ENCODE measurements at places on chromosomes 12 and 14. TPM values are rescaled to one million over a fixed set of nuclear protein-coding genes. Genes with fewer than 3 reads are reported as not detected.

BORCS5 gene
- total RNA-seq: 17.6 TPM

SDS gene
- total RNA-seq: not detected

MDM1 gene
- 2.9 TPM for total RNA-seq

GPRC5D gene
- total RNA-seq: not detected

SCFD1 gene
- 64.7 TPM for total RNA-seq

ADGRD1 gene
- total RNA-seq: not detected

GALNT16 gene
- not detected for total RNA-seq

POTEG gene
- not detected for total RNA-seq

SLC17A8 gene
- total RNA-seq: 0.29 TPM

C12orf54 gene
- total RNA-seq: not detected

NPAS3 gene
- 0.71 TPM for total RNA-seq

CCDC197 gene
- total RNA-seq: not detected

ATN1 gene
- 13.8 TPM for total RNA-seq

ZNF26 gene
- 3.4 TPM for total RNA-seq

POC1B gene
- 11.8 TPM for total RNA-seq

PIK3C2G gene
- not detected for total RNA-seq

GALNT9 gene
- total RNA-seq: 0.29 TPM

INHBC gene
- total RNA-seq: not detected

HHIPL1 gene
- 4.0 TPM for total RNA-seq

YEATS4 gene
- total RNA-seq: 10.7 TPM

DLK1 gene
- total RNA-seq: not detected

BLTP3B gene
- 25.9 TPM for total RNA-seq

INSM2 gene
- not detected for total RNA-seq

FAM216A gene
- 16.4 TPM for total RNA-seq

ESR2 gene
- not detected for total RNA-seq

MANSC1 gene
- total RNA-seq: 3.5 TPM

ZFHX2 gene
- total RNA-seq: 1.9 TPM

DTX3 gene
- total RNA-seq: 29.4 TPM

OVCH1 gene
- not detected for total RNA-seq

CLEC1B gene
- not detected for total RNA-seq

PLEKHD1 gene
- not detected for total RNA-seq

DHH gene
- total RNA-seq: not detected

GDF3 gene
- not detected for total RNA-seq

ADAM20 gene
- not detected for total RNA-seq

ADCY4 gene
- total RNA-seq: not detected

SLC10A1 gene
- total RNA-seq: not detected

All from myometrial cell (primary cell).